Activated naive CD4-positive, alpha-beta T cell treated with anti-CD3 and anti-CD28 coated beads for 36 hours (primary cell): ENCODE measurements at places on chromosomes 6 and 20. TPM values are rescaled to one million over a fixed set of nuclear protein-coding genes. Genes with fewer than 3 reads are reported as not detected.

The DEF6 gene
- 90.6 TPM for total RNA-seq

The SAPCD1 gene
- 10.5 TPM for total RNA-seq

The SIRPB1 gene
- 1.4 TPM for total RNA-seq

The TEAD3 gene
- total RNA-seq, result 1.4 TPM

The SYCP2L gene
- total RNA-seq, result not detected

The ZSCAN16 gene
- 2.3 TPM for total RNA-seq

The HCRTR2 gene
- total RNA-seq, result not detected

The SLC22A16 gene
- not detected for total RNA-seq

The NFYA gene
- 38.0 TPM for total RNA-seq

The LAMA4 gene
- total RNA-seq, result not detected

DNA sequence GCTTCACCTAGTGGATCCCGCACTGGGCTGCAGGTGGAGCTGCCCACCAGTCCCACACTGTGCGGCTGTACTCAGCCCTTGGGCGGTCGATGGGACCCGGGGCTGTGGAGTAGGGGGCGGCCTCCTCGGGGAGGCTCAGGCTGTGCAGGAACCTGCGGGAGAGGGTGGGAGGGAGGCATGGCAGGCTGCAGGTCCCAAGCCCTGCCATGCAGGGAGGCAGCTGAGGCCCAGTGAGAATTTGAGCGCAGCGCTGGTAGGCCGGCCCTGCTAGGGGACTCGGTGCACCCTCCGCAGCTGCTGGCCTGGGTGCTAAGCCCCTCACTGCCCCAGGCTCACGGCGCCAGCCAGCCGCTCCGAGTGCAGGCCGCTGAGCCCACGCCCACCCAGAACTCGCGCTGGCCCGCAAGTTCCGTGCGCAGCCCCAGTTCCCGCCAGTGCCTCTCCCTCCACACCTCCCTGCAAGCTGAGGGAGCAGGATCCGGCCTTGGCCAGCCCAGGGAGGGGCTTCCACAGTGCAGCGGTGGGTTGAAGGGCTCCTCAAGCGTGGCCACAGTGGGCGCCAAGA, 1407.6 kb downstream of the EPHA7 start:
- DNase-seq, result no peak

DNA sequence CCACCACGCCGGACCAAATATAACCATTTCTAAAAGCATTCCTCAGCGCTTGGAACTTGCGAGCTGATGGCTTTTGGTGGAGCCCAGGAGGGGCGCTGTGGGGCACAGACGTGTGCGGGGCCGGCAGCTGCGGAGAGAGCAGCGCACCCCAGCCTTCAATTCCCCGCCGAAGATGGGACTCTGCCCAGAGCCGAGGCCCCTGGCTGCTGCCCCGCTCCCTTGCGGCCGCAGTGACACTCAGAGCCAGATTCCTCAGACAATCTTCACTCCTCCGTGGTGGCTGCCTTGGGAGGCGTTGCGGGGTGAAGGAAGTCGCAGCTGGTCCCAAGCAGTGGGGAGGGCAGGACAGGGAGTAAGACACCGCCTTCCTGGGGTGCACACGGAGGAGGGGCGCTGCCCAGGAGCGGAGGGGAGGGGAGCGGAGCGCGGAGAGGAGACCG, 87.7 kb downstream of the TMEM242 start:
- peak; percentile 70 for DNase-seq

GRCh38 chr6:112008482-112008881, 45.4 kb upstream of the CCN6 start:
- DNase-seq, result no peak

DNA sequence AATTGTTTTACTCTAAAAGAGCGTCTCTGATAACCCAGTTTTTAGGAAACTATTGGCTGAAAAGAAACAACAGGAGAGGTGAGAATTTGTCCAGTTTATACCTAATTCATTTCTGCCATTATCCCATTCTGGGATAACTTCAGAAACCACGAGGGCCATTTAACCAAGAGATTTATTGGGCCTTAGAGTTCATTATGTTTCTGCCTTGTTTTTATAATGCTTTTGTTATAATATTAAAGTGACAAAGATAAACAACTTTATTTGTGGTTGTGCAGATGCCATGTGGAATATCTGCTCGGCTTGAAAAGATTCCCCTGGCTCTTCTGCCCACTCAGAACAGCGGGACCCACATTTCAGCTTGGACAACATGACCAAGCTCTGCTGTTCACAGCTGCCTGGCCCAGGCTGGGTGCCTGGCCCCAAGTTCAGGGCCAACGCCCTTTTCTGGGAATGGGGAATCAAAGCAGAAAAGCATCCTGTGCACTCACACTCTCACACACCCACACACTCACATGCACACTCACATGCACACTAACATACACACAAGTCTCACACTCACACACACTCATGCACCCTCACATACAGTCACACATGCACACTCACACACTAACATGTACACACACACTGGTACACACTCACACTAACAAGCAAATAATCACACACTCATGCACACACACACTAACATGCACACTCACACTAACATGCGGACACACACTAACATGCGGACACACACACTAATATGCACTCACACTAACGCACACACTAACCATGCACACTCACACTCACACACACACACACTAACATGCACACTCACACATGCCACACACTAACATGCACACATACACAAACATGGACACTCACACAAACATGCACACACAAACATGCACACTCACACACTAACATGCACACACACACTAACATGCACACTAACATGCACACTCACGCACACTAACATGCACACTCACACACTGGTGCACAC, 86.7 kb upstream of the NEDD9 start:
- DNase-seq, result no peak

DNA sequence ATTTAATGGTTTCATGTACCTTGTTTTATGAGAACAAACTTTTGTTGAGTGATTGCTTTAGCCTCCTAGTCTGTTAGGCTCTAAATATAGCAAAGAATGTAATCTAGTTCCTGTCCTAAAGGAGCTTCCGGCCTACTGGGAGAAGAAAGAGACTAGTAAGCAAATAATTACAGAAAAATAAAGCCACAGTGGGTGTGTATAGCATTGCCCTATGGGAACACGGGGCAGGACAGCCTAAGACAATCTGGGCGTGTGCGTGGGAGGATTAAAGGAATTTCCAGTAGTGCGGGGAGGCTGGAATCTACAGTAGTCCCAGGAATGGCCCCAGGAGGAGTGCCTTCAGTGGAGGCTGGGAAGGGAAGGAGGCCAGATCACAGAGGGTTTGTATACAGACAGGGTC, 98.1 kb upstream of the AKAP12 start:
- no peak for DNase-seq

DNA sequence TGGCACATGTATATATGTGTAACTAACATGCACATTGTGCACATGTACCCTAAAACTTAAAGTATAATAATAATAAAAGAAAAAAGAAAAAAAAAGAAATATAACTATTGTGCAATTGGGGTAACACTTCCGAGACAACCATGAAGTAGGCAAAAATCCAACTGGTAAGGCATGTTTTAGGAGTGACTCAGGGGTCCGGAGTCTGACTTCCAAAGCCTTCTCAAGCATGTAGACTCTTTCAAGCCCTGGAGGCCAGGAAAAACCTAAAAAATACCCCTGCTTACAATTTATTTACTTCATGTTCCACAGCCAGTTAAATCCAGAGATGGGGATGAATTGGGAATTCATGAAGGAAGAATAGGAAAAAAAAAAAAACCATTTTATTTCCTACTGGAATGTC, 161.3 kb upstream of the PHACTR1 start:
- DNase-seq, result no peak

DNA sequence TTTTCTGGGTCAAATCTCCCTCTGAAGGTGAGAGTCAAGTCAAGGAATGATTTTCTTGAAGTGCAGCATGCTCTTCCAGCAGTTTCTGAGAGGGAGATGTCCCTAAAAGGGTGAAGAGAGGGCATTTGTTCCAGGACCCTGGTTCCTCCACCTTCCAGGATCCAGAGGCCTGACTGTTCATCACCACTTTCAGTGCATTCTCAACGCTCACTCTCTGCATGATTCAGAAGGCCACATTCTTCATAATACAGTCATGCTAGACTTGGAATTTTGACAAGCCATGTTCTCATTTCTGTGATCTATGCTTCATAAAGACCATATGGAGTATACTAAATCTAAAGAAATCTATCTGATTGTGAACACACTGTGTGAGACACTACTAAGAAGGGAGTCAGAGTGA, 85.1 kb downstream of the PDE7B start:
- DNase-seq, result no peak

- DNase-seq, result no peak
Observed at GRCh38 chr20:2279253-2279779, 16.5 kb upstream of the TGM3 start.

DNA sequence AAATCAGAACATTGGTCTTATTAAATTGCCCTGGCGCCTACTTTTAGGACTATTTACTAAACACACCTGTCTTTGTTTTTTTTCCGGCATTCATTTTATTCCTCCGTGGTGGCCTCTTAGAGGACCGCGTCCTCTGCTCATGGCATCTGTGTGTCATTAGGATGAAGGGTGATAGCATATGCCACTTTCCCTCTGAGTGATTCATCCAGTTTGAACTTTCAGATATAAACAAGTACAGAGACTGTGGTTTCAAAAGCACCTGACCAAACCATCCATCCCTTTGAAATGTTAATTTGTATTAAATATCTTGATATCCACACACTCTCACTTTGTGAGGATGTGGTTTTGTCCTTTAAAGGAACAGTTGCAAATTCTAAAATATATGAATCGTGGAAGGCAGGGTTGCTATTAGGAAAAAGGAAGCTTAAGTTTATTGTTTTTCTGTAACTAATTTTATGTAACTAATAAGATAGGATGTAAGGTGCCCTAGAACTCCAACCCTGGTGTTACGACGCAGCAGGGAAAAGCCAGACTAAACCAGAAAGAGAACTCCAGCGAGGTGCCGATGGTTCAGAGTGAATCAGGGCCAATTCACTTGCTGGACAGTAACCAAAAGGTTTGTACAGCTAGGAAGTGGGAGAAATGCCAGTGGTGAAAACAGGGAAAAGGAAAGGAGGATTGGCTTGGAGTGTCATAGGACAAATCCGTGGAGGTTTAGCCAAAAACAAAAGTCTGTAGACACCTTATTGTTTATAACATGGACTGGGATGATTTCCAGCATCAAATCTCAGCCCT, 98.7 kb downstream of the SHLD1 start:
- DNase-seq, result no peak

GRCh38 chr6:110882824-110883554, 8.4 kb downstream of the AMD1 start:
- no peak for DNase-seq

- no peak for DNase-seq
Observed at GRCh38 chr6:131692031-131692430, 9.2 kb downstream of the OR2A4 start.

DNA sequence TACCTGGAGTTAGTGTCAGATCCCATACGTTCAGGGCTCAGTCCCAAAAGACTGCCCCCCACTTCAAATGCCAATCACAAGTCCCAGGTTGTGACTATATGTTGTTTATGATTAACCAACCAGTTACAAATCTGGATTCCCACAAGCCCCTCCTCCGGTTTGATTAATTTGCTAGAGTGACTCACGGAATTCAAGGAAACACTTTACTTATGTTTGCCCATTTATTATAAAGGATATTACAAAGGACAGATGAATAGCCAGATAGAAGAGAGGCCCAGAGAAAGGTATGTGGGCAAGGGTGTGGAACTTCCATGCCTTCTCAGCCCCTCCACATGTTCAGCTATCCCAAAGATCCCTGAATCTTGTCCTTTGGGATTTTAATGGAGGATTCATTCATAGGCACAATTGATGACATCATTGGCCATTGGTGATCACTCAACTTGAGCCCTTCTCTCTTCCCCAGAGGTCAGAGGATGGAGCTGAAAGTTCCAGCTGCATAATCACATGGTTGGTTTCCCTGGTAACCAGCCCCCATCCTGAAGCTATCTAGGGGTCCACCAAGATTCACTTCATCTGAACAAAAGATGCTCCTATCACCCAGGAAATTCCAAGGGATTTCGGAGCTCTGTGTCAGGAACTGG, 2.0 kb downstream of the ECT2L start:
- no peak for DNase-seq

GRCh38 chr6:50185006-50185405, 135.3 kb upstream of the DEFB112 start:
- no peak for DNase-seq

DNA sequence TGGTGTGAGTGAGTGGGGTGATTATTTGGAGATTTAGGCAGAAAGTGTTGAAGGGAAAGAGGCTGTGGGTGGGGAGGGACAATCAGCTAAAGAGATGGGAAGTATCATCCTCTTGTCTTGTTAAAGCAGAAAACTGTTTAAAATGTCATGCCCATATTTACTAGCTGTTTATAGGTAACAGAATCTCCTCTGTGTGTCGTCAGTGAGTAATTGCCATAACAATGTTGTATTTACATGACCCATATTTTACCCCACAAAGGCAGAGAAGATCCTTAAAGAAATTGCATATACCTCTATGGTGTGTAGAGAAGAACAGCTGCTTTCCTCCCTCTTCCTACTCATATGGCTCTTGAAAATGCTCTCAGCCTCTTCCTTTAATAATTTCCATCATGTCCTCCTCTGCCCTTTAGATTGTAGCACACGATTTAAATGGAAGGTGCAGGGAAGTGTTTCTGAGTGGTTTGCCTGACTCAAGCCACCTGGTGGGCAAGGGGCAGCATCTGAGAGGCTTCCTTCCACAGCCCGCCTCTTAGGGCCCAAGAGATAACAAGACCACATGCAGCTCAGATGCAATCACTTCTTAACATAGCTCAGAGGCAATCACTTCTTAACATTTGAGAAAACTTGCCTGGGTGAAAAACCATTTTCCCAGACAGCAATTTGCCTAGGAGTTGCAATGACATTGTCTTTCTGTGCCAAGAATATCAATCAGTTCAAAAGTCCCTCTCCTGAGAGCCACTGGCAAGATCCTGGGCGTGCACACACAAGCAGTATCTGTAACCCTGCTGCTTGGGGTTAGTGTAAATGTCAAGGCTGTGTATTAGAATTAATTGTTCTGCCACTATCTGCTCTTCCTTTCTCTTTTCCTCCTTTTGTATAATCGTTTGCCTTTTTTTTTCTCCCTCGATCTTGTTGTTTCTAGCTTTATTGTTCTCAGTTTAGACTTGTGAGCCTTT, 44.1 kb upstream of the EDN1 start:
- DNase-seq, result no peak

GRCh38 chr6:115932481-115932880, 128.2 kb downstream of the FRK start:
- no peak for DNase-seq

DNA sequence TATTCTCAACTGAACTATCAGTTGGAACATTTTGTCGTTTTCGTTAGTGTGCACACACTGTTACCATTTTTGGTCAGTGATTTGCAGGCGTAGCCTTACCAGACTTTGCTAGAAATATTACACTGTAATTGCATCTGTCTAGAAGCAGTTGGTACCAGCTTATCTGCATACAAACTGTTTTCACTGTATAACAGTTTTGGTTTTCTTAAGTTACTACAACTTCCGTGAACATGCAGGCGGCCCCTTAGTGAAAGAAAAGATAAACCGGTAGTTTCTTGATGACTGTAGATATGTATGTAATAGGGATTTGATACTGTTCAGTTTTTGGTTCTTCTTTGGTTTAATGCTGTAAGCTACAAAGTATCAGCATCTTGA, 1.3 kb downstream of the DSTN start:
- DNase-seq, result peak; percentile 51

GRCh38 chr6:159086033-159086618, 41.3 kb upstream of the TAGAP start:
- peak; percentile 47 for DNase-seq
